ENCODE measurements at places on chromosomes 4 and X.

DNA sequence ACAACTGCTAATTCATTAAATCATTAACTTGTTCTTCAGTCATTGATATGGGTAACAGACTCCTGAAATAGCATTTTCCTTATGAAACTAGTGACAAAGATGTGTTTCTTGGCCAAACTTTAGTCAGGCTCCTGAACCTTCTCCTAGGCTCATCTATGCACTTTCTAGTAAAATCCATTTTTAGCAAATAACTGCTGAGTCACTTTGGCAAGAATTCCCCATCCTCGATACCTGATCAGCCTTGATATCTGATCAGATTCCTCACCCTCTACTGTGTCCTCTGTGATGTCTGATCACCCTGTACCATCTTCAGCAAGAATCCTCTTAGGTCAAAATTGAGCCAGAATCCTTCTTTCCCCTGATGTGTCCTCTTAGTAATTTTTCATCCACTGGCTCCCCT, 161.2 kb upstream of the TAPT1 start:
- no peak for DNase-seq

DNA sequence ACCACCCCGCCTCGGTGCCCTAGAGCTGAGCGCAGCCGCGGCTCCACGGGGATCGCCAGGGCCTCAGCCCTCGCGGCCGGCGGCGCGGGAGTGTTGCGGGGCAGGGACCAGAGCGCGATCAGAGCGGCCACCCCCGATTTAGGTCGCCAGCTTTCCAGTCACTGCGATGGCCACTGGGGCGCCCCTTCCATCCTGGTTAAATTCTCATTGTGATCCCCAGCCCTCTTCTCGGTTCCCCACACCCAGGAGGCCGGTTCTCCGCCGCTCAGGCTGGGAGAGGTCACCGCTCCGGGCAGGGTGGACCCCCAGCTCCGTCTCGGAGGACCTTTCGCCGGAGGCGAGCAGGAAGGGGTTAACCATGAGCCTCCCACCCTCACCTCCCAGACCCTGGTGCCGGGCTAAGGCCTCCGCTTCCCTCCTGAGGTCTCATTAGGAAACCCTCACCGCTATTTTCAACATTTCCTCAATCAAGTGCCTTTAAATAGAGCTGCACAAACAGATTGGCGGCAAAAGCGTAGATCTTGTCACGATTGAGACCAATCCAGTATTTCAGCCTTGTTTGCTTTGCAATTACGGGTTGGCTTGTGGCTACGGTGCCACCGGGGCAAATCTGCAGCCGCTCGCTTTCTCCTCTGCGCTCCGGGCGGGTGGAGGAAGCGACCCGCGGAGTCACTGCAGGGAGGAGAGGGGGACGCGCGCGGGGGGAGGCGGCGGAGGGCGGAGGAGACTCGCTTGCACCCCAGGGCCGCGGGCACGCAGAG, 8.3 kb upstream of the HAND2 start:
- DNase-seq: peak; percentile 74

- DNase-seq: no peak
Measured at GRCh38 chr4:160286051-160286450, 1183.2 kb downstream of the RAPGEF2 start.

DNA sequence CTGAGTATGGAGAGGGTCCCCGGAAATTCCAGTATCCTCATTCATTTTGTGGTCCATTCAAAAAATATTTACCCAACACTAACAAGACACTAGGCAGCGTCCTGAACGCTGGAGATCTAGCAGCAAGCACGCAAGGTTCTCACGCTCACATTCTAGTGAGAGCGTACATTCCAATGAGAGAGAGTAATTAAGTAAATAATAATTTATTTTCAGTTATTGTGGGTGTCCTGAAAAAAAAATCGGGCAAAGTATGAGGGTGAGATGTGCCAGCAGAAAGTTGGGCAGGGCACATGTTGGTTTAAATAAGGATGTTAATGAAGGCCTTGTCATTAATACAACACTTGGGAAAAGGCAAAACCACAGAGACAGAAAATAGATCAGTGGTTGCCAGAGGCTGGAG, 4.0 kb upstream of the TMEM156 start:
- no peak for DNase-seq

DNA sequence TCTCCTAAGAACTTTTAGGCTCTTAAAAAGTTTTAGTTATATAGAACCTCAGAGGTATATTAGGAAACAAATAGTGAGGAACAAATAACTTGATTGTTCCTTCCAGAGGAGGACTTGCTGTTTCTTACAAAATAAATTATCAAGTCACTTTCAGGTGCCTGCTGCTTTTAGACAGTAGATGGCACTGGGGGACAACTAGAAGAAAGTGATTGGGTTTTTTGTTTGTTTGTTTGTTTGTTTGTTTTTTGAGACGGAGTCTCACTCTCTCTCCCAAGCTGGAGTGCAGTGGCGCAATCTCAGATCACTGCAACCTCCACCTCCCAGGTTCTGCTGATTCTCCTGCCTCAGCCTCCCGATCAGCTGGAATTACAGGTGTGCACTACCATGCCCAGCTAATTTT, 35.4 kb upstream of the CDKL5 start:
- DNase-seq: no peak

DNA sequence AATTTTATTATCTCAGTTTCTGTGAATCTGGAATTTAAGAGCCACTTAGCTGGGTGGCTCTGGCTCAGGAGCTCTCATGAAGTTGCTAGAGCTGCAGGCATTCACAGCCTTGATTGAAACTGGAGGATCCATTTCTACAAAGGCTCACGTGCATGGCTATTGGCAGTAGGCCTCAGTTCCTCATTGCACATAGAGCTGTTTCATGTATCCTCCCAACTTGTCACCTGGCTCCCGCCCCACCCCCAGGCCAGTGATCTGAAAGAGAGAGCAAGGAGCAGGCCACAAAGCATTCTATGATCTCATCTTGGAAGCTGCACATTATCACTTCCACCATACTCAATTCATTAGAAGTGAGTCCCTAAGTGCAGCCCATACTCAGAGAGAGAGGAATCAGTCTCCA, 18.5 kb upstream of the AP1AR start:
- no peak for DNase-seq

- DNase-seq: no peak
Measured at GRCh38 chr4:22454955-22455354, 60.9 kb downstream of the ADGRA3 start.

DNA sequence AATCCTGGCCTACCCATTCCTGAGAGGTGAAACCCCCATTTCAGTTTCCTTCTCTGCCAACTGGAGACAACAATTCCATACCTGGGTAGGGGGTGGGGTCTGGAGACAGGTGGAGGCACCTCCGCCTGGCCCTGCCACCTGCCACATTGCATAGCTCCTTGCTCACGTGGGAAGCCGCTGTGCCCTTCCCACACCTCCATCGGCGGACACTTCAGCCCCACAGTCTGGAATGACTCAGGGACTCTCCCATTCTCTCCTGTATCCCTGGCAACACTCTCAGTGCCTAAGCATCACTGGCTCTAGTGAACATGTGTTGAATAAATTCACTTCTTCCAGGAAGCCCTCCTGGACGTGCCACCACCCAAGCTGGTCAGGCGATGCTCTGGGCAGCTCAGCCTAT, 21.7 kb downstream of the PPP2R2C start:
- no peak for DNase-seq

Data from Right ventricle myocardium superior (tissue), 1 donor.